ENCODE measurements at places on chromosomes 5 and 9.
A peak's percentile ranks its signal among the peaks of the same experiment; 100 is the strongest.

DNA sequence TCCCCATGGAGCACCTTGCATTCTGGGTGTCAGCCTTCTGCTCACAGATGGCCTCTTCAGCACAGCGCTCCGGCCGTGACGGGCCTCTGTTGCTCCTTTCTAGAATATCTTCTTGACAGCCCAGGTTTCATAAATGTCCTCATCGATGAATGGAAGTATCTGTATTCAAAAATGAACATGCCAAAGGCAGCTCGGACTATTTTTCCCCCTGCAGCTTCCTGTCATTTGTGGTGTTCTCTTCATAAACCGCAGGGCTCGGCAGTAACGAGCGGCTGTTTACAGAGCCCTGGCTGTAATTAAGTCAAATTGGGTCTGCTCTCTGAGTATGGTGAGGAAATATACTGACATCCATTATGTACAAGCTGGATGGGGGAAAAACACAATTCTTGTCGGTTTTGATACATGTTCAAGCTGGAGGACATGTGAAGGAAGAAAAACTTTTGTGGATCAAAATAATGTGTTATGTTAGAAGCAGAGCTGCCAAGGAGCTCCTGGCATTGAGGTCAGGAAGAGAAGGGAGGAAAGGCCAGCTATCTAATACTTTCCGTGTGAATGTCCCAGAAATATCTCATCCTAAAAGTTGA is 154.1 kb upstream of the CD180 start:
- peak; percentile 72 for DNase-seq

GRCh38 chr5:57529864-57530263 is 47.3 kb upstream of the ACTBL2 start:
- DNase-seq = no peak

DNA sequence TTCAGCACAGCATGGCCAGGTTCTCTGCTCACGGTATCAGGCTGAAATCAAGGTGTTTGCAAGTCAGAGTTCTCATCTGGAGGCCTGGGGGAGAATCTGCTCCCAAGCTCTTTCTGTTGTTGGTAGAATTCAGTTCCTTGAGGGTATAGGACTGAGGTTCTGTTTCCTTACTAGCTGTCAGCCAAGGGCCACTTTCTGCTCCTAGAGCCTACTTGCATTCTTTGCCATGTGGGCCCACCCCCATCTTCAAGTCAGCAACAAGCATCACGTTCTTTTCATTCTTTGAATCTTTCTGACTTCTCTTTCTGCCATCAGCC is 7.4 kb upstream of the CDC42SE2 start:
- no peak for DNase-seq

GRCh38 chr9:116737152-116737546 is 50.0 kb downstream of the TRIM32 start:
- DNase-seq = peak; percentile 64

DNA sequence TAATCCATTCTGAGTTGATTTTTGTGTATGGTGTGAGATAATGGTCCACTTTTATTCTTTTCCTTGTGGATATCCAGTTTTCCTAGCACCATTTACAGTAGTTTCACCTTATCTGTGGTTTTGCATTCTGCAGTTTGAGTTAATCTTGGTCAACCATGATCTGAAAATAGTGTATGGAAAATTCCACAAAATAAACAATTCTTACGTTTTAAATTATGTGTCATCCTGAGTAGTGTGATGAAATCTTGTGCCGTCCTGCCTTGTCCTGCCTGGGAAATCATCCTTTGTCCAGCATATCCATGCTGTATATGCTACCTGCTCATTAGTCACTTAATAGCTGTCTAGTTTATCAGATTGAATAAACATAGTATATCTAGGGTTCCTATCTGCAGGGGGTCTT is 42.1 kb downstream of the CDC42SE2 start:
- peak; percentile 43 for DNase-seq

GRCh38 chr5:114649878-114650277 is 288.0 kb downstream of the KCNN2 start:
- DNase-seq = no peak

GRCh38 chr5:138159666-138160065 is 18.8 kb downstream of the BRD8 start:
- DNase-seq = no peak

DNA sequence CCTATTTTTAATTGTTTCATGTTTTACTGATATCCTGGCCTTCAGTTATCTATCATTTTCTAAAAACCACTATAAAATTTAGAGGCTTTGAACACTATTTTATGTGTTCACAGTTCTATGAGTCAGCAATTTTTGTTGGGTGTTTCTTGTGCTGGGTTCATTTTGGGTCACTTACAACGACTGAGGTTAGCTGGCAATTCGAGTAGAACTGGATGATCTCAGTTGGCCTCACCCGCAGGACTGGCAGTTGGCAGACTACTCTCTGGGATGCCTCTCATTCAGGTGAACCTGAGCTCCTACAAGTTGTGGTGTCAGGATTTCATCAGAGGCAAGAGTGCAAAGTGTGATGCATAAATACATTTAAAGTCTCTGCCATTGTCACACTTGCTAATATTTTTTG is 151.0 kb upstream of the PAPPA start:
- DNase-seq = peak; percentile 77

GRCh38 chr9:121861501-121862180 is 210.2 kb downstream of the DAB2IP start:
- no peak for DNase-seq

DNA sequence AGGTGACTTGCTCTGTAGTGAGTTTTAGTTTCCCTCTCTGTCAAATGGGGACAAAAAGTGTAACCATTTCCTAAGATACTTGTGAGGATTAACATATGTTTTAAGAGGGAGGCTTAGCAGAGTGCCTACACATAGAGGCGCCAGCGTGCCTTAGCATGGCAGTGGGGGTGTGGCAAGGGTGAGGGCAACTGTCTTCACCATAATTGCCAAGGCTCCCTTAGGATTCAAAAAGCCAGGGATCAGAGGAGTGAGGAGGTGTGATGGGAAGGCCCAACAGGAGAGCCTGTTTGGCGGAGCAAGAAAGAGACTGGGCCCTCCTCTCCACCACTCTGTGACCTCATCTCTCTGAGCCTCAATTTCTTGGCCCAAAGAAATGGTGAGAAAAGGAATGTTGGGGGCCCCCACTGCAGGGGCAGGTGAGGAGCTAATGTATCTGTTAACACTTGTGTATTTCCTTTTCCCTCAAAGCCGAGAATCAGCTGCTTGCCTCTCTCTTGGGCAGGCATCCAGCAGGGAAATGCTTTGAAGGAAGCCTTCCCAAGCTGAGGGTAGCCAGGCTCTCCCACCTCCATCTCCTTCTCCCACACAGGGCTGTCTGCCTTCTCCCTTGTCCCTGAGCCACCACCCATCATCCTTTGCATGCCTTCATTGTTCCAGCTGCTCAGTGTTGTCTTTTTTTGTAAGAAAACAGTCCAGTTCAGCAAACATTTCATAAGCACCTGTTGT is 76.0 kb downstream of the DAB2IP start:
- DNase-seq = no peak

DNA sequence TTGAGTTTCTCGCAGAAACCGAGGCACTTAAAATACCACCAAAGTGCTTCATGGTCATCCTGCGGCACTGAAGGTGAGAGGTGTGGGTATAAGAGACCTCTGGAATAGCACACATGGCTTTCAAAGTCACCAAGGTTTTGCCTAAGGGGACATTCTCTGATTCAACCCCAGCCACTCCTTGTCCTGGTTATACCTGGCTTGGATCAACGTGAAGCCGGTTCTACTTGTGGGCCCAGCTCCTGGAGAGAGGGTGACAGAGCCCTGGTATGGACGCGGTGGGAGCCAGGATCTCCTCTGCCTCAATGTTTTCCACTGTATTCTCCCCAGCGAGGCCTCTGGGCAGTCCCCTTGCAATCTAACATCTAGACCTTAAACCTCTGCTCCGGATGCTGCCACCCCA is 132.0 kb downstream of the FSTL4 start:
- DNase-seq = no peak

- no peak for DNase-seq
Observed at GRCh38 chr9:36935768-36936497, 98.1 kb downstream of the PAX5 start.

GRCh38 chr5:176454724-176455394 is 6.7 kb downstream of the FAF2 start:
- no peak for DNase-seq

- DNase-seq = no peak
Observed at GRCh38 chr5:109239456-109239855, 170.3 kb downstream of the PJA2 start.

GRCh38 chr5:74257645-74258313 is 382.7 kb downstream of the ENC1 start:
- peak; percentile 55 for DNase-seq

DNA sequence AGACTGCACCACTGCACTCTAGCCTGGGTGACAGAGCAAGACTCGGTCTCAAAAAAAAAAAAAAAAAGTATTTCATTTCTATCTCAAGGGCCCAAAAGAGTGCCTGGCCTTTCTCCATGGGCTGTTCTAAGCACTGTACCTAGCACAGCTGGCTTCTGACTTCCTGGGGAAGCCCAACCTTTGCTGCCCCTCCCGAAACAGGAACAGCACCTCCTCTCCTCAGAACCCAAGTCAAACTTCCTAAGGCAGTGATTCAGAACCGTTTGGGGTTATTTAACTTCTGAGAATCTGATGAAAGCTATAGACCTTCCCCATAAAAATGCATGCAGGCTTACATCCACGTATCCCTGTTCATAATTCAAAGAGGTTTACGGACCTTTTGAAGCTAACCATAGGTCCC is 57.8 kb downstream of the NRG2 start:
- DNase-seq = no peak

GRCh38 chr5:27315363-27316270 is 277.2 kb upstream of the CDH9 start:
- peak; percentile 46 for DNase-seq

GRCh38 chr5:133928587-133929393 is 39.6 kb downstream of the C5orf15 start:
- no peak for DNase-seq

GRCh38 chr5:119458911-119459632 is 6.8 kb downstream of the HSD17B4 start:
- DNase-seq = no peak

- DNase-seq = no peak
Observed at GRCh38 chr9:68651280-68651893, 53.7 kb upstream of the PIP5K1B start.

DNA sequence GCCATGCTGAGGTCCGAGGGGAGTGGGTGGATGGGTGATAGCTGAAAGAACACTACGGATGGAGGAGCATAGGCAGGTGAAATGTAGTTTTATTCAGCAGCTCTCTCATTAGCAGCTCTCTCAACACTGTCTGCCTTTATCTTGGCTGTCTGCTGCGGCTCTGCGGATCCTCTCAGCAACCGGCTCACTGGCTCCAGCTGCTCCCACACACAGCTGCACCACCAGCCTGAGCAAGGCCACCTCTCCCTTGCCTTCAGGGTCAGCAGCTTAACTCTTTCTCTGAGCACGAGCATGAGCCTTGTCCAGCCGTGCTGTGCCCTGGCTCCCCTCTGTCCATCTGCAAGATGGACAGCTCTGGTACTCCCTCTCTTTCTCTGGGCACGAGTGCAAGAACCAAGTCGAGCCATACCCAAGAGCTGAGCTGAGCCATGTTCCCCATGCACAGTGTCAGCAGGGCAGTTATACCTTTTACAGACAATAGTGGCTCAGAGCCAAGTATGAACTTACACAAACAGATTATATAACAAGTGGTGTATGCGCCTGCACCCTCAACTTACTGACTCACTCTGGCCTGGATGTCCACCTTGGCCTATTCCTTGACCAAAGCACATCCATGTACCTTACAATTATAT is 108.5 kb downstream of the MACIR start:
- DNase-seq = no peak

- no peak for DNase-seq
Observed at GRCh38 chr9:2018162-2018643, 3.1 kb downstream of the SMARCA2 start.

DNA sequence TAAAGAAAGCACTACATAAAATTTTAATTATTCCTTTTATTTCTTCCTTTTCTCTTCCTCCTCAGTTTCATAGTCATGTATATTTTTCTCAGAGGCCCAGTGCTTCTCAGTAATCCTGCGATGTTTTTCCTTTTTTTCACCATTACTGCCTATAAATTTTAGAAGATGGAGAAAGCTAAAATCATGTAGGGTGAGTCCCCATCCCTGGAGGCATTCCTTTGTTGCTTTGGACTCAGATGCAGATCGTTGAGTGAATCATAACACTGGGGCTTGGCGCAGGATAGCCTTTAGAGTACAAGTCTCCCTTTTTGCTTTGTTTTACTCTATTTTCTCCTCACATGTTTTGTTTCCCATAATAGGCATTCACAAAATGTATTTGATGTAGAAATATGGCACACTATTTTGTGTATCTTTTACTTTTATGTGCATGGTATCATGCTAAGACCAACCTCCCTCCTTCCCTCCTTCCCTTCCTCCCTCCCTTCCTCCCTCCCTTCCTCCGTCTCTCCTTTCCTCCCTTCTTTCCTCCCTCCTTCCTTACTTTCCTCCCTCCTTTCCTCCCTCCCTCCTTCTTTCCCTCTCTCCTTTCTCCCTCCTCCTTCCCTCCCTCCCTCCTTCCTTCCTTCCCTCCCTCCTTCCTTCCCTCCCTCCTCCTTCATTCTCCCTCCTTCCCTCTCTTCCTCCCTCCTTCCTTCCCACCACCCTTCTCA is 72.4 kb downstream of the NUDT12 start:
- DNase-seq = no peak

GRCh38 chr9:87796196-87796595 is 70.3 kb downstream of the CTSL start:
- no peak for DNase-seq

GRCh38 chr9:110116543-110116885 is 91.4 kb downstream of the C9orf152 start:
- DNase-seq = no peak

DNA sequence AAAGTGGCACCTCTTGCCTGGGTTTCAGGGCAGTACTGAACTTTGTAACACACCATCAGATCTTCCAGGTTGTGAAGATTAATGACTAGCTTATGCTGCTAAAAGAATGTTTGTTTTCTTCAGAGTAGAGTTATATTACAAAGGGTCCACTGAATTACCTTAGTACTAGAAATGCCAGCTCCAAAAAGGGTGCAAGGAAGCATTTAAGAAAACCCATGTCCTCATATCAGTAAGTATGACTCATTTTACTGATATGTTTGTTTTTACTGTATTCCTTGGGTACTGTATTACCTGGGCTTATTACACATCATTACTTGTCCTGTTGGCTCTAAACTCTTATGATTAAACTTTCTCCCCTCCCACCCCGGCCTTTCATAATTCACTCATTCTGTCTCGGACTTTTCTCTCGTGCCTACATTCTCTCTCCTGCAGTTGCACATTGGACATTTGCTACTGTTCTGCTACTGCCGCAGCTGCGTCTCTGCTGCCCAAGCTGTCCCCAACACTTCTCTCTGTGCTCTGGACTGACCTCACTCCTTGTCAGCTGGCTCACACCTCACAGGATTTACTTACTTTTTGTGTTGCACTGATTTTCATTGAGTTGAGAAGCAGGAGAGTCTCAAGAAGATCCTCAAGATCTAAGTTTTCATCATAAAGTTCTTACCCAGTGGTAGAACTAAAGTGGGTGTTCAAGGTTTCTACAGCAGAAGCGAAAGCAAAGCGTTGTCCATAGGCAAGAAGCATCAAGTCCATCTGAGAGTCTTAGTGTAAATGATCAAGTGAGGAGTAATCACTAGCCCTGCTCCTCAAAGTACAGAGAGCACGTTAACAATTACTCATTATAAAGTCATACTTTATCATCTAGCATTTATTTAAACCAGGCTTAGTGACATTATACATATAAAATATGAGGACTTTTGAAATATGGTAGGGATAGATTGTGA is 53.2 kb upstream of the C9orf72 start:
- no peak for DNase-seq

- DNase-seq = no peak
Observed at GRCh38 chr5:75243510-75243909, 6.8 kb upstream of the ANKRD31 start.

- no peak for DNase-seq
Observed at GRCh38 chr5:176542135-176542595, 5.0 kb upstream of the RNF44 start.

GRCh38 chr5:97601651-97602050 is 418.6 kb upstream of the RIOK2 start:
- no peak for DNase-seq

Measured in H4 (cell line).